ENCODE measurements at places on chromosomes 1 and 21.

GRCh38 chr21:44067011-44067839 lies 40.0 kb upstream of the PWP2 start:
- no peak for DNase-seq

- DNase-seq, result no peak
Measured at GRCh38 chr1:238187575-238187949, 296.8 kb upstream of the ZP4 start.

DNA sequence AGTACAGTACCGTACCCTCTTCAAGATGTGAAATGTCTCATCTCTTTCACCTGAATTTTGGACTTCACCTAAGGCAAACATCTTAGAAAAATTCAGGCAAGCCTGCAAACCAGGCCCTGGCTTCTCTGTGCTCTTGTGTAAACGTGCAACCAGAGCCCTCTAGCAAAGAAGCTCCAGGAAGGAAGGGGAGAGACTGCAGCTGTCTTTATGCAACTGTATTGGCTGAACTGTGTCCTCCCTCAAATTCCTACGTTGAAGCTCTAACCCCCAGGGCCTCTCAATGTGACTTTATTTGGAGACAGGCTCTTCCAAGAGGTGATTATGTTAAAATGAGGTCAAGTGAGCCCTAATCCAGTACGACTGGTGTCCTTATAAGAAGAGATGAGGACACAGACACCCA lies 60.3 kb downstream of the SLC45A1 start:
- DNase-seq, result no peak

- peak; percentile 59 for DNase-seq
Measured at GRCh38 chr1:215083383-215083961, 935 bp downstream of the KCNK2 start.

- no peak for DNase-seq
Measured at GRCh38 chr21:44293551-44294231, 6.2 kb upstream of the PFKL start.

GRCh38 chr1:85623061-85623471 lies 42.5 kb downstream of the CCN1 start:
- peak; percentile 75 for DNase-seq
